ENCODE measurements at places on chromosomes 1 and 21. TPM values are rescaled to one million over a fixed set of nuclear protein-coding genes. Genes with fewer than 3 reads are reported as not detected.

DNA sequence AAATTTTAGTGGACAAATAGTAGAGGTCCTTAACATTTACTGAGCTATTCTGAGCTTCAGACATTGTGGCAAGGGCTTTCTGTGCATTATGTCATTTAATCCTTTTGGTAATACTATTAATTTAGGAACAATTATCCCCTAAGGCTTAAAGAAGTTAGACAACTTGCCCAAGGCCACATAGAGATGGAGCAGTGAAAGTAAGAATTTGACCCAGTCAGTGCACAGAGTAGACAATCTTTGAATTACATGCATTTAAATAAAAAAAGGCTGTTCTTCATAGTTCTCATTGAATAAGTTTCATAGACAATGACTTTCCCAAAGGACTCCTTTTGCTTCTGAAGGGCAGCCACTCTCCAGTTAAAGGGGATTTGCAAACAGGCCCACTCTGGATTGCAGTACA, 142.7 kb downstream of the RUNX1 start:
- no peak for DNase-seq

GRCh38 chr1:20589331-20590278, 708 bp downstream of the CDA start:
- DNase-seq = peak; percentile 43

- no peak for DNase-seq
These were observed 569.0 kb upstream of the ADGRL2 start for GRCh38 chr1:81231729-81232038.

Gene ATF3
- total RNA-seq = 1.0 TPM

GRCh38 chr1:56563568-56563967, 15.8 kb downstream of the PLPP3 start:
- DNase-seq = no peak

DNA sequence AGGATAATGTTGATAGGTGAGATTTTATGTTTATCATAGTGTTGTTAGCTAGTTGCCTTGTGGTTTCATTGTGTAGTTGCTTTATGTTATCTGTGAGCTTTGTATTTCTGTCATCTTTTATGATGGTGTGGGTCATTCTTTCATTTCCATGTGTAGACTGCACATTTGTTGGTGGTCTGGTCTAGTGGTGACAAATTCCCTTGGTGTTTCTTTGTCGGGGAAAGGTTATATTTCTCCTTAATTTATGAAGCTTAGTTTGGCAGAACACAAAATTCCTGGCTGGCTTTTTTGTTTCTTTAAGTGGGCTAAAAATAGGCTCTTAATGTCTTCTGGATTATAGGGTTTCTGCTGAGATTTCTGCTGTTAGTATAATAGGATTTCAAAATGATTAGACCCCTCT, 347.2 kb upstream of the ADAMTS5 start:
- no peak for DNase-seq

Gene PADI2
- total RNA-seq = under 0.01 TPM

- DNase-seq = no peak
These were observed 133.8 kb upstream of the F3 start for GRCh38 chr1:94675373-94675772.

GRCh38 chr1:107949467-107950253, 15.3 kb downstream of the VAV3 start:
- DNase-seq = no peak

GRCh38 chr1:2855206-2856065, 53.9 kb upstream of the TTC34 start:
- no peak for DNase-seq

DNA sequence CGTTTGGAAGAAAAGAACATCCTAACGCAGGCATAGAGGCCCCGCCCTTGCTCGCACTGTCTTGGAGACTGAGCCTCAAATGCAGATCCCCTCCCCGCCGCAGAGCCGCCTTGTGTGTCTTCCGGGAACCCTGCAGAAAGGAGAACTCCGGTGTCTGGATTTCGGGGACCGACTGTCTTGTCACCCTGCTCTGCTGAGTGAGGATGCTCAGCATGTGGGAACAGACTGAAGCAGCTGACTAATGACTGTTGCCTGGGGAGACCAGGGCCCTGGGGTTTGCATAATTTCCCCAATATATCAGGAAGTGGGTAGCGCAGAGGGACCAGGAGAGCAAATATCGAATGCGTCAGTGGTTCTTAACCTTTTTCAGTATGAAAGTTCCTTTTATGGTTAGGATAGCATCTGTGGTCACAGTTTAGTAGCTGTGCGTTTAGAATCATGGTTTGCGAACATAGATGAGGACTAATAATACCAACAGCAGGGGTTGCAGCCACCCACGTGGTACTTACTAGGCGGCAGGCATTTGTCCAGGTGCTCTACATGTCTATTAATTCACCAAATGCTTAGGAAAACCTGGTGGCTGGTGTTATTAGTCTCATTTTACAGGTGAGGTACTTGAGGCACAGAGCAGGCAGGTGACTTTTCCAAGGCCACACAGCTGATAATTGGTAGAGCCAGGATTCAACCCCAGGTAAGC, 14.3 kb downstream of the GPR137B start:
- DNase-seq = no peak
